ENCODE measurements at places on chromosomes 13 and 19.

- DNase-seq = no peak
These were observed 3.3 kb upstream of the TPP2 start for GRCh38 chr13:102593466-102593865.

DNA sequence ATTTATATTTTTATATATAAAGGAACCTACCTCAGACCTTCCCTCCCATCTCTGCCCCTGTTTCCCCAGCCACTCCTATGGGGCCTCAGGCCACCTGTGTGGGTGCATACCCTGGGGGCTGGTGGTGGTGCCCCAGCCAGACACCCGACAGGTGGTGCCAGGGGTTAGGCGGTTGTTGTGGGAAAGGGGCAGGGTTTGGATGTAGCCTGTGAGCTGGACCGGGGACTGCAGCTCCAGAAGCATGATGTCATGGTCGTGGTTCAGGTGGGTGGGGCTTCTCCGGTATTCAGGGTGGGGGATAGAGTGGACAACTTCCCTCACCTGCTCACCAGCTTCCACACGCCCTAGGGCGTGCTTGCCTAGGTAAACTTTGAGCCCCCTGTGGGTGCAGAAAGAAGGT is 5.2 kb downstream of the KLK13 start:
- no peak for DNase-seq

DNA sequence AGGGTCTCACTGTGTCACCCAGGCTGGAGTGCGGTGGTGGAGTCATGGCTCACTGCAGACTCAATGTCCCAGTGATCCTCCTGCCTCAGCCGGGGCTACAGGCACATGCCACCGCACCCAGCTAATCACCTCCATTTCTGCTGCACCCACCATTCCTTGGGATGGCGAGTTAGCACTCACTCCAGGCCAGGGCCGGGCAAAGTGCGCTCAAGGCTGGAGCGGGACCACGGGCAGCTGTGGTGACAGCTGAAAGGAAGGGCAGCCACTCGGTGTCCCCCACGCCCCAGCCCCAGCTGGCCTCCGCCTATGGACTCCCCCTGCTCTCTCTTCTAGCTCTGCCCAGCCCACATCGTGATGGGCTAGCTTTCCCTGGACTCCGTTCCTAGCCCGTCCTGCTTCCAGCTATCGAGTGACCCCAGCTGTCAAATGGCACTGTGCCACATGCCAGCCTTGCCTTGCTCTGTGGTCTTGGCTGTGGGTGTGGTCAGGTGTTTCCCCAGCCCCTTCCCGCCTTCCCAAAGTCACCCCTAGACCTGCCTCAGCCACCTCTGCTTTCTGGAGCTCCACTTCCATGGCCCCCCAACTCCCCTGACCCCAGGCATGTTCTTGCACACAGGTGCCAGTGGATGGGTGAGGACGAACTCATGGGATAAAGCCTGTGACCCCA is 4.1 kb downstream of the MICOS13 start:
- no peak for DNase-seq

- DNase-seq = no peak
These were observed 16.2 kb downstream of the PSPC1 start for GRCh38 chr13:19766591-19766990.

DNA sequence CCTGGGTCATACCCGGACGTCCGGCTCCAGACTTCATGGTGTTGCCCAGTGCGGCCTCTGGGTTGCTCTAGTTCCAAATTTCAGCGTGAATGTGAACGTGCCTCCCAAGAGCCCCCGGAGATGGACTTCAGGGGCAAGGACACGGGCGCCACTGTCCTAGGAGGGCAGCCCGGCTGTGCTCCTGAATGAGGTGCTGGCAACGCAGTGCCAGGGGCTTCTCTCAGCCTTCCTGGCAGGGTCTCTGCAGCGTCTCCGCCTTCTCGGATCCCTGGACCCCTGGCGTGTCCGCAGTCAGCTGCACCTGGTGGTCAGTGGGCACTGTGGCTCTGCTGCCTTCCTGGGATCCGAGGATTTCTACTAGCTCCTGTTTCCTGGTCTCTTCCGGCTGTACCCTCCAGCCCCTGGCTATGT is 101.7 kb upstream of the MCF2L start:
- DNase-seq = no peak

GRCh38 chr13:41332829-41333228 is 21.8 kb downstream of the NAA16 start:
- no peak for DNase-seq

DNA sequence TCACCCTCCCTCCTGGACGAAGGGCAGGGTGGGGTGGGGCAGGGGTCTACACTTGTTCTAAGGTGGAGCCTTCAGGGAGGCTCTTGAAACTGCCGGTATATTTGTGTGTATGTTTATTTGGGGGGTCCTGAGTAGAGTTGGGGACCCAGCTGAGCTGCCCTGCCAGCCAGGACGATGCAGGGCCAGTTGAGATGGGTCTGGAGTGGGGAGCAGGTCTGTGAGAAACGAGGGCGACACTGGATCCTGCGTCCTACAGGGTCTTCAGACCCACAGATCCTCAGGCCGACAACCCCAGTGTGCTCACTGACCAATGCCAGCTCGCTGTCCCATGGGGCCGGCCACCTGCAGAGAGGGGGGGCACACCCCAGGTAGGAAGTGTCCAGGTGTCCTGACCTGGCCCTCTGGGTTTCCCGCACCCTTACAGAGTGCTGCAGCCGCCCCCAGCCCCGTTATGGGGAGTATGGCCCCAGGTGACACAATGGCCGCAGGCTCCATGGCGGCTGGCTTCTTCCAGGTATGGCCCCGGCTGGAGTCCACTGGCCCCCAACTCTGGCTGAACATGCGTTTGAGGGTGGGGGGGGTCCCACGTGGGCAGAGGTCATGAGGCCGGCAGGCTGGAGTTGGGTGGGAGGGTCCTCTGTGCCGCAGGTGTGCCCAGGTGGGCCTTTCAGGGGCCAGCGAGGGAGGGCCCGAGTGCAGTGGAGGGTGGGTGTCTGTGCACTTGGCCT is 7.4 kb downstream of the ISYNA1 start:
- DNase-seq = no peak

DNA sequence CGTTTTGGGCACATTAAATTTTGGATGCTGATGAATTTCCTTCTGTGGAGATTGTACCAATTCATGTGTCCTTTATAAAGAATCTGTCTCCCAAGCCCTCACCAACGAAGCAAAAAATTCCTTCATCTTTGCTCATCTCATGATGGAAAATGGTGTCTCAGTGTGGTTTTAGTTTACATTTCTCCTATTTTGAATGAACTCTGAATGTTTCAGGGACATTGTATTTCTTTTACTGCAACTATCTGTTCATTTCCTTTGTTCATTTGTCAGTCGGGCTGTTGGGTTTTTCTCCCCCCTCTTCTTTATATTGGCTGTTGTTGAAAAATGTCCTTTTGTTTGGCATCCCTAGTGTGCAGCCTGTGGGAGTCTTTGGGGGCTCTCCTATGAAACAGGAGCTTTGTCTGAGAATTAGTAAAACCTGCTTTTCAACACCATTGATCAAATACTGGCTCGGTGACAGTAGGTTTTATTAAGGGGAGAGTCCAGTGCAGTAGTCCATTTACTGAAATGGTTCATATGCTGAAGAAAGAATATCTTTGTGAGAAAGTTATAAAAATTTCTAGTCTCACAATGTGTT is 91.3 kb upstream of the C1QTNF9B start:
- peak; percentile 46 for DNase-seq

DNA sequence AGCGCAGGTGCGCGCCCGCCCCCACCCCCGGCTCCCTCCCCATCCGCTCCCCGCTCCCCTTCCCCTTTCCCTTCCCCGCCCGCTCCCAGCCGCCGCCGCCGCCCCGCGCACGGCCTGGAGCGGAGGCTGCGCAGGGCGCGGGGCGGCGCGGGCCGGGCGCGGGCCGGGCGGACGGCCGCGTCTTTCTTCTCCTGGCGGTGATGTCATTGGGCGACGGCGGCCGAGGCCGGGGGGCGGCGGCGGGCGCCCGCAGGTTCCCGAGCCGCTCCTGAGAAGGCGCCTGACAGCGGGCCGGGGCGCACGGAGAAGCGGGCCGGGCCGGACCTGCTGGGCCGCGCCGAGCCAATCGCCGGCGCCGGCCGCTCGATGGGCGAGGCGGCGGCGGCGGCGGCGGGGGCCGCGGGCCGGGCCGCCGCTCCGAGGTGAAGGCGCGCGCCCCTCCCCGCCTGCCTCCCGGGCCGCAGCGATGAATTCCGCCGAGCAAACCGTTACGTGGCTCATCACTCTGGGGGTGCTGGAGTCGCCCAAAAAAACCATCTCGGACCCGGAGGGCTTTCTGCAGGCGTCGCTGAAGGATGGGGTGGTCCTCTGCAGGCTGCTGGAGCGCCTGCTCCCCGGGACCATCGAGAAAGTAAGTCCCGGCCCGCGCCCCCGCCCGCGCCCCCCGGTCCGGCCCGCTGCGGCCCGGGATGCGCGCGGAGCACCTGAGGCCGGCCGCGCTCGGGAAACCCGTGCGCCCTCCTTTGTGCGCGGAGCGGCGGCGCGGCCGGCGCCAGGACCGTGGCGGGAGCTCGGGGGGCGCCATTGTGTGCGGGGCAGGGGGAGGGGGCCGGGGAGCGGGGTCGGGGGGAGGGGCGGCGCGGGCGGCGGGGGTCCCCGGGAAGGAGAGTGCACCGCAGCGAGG is at the start of gene ARHGEF7:
TSS of gene ARHGEF7 (plus strand) at position 250 of the 904 bp plus-strand sequence. CDS start at position 467, 217 bp downstream.
- no peak for DNase-seq

- DNase-seq = no peak
These were observed 1054.5 kb downstream of the SLITRK1 start for GRCh38 chr13:82827724-82828123.

DNA sequence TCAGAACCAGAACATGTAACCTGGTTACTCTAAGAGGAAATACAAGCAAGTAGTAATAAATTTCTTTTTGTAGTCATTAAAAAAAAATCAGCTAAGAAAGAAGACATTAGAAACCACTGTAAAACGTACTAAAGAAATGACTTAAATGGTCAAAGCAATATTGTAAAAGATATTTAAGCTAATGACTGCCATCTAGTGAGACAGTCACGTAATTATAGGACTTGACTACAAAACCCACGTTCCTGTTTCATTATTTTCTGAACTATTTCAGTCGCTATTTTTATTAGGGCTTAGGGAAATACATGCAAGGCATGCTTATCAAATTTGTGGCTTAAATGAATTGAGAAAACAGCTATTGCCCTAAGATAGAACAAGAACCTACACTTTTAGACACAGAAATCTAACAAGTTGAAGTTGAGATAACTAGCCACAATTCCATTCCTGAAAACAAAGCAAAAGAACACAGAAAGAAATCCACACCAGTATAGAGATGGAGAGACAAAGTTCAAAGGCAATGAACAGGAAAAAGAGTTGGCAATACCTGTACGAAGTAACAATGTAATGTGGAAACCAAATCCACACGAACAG is 17.9 kb downstream of the ALG5 start:
- DNase-seq = peak; percentile 44

- DNase-seq = no peak
These were observed 94.1 kb upstream of the STARD13 start for GRCh38 chr13:33379608-33380007.

GRCh38 chr13:57704031-57704430 is 72.5 kb downstream of the PCDH17 start:
- DNase-seq = no peak

DNA sequence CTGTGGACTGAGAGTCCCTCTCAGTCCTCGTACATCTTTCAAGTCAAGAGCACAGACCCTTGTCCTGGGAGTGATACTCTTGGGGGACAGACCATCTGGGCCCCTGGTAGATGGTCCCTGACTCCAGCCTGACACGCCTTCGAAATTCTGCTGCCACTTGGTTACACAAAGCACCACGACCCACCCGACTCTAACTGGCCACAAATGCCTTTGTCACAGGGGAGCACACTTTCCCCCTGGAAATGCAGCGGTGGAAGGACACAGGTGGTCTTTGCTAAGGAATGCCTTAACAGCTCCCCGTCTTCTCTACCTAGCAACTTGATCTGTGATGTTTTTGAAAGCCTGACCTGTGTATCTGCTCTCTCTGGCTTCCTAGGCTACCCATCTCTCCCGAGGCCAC is 13.8 kb upstream of the DHRS12 start:
- no peak for DNase-seq

- no peak for DNase-seq
These were observed 1.0 kb downstream of the EPOR start for GRCh38 chr19:11382898-11383705.

GRCh38 chr13:25943658-25944057 is 108.2 kb downstream of the SHISA2 start:
- peak; percentile 24 for DNase-seq

- no peak for DNase-seq
These were observed 47.9 kb downstream of the ACTN4 start for GRCh38 chr19:38695317-38695683.

DNA sequence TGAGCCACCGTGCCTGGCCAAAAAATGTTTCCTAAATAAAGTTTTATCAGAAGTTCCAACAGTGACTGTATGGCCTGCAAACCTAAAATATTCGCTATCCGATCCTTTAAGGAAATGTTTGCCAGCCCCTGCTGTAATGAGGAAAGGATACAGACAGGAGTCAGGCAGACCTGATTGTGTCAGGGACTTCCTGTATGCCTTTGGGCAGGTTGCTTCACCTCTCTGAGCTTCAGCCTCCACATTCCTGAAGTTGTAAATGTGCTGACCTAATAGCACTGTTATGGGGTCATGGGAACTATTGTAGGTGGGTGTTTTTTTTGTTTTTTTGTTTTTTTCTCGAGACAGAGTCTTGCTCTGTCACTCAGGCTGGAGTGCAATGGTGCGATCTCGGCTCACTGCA is 6.2 kb downstream of the ABHD8 start:
- DNase-seq = no peak

- DNase-seq = no peak
These were observed 7.3 kb downstream of the METTL21C start for GRCh38 chr13:102687520-102687919.

DNA sequence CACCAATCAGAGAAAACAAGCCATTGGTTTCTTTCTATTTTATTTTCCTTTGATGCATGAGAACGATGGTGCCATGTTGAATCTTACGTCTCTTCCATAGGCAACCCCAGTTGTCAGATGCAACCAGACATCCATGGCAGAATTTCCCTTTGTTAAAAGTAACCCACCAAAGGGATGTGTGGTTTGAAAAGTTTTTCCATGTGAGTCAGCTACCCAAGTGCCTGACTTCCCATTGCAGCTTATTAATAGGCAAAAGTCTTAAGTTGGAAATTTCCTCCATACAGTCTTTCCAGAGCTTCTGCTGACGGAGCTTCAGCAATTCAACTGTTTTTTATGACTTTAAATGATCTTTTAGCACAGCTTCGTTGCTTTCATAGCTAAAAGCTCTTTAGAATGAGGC is 73.8 kb upstream of the FAM216B start:
- DNase-seq = peak; percentile 79

GRCh38 chr13:114130837-114131582 is 1.4 kb downstream of the RASA3 start:
- peak; percentile 91 for DNase-seq

- peak; percentile 58 for DNase-seq
These were observed 6.1 kb downstream of the BEST2 start for GRCh38 chr19:12757544-12758274.

DNA sequence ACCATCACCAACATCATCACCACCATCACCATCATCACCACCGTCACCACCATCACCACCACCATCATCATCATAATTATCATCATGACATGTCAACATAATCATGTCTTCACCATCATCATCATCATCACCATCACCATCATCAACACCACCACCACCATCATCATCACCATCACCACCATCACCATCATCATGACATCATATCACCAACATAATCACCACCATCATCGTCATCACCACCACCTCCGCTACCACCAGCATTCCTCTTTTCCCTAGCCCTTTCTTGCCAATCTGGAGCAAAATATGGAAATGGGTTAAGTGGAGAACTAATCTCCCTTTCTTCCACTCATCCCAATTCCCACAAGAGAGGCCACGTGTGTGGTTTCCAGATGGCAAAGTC is 1.1 kb upstream of the TTYH1 start:
- DNase-seq = no peak
